ENCODE measurements at places on chromosomes 6 and 20.

DNA sequence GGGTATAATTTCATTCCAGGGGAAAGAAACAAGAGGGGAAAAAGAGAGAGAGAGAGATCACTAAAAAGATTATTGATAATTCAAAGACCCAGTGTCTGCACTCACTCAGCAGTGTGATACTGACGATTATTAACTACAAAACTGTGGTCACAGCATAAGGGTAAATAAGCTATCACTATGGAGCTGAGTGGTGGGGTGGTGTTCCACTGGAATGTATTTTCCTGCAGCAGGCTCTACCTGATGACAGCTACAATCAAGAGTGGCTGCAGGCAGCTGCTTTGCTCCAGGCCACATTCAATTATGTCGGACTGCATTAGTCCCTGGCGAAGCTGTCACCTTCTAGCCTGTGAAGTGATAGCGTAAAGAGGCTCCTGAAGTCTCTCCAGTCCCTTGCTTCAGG, 122.2 kb upstream of the TFAP2D start:
- no peak for DNase-seq

DNA sequence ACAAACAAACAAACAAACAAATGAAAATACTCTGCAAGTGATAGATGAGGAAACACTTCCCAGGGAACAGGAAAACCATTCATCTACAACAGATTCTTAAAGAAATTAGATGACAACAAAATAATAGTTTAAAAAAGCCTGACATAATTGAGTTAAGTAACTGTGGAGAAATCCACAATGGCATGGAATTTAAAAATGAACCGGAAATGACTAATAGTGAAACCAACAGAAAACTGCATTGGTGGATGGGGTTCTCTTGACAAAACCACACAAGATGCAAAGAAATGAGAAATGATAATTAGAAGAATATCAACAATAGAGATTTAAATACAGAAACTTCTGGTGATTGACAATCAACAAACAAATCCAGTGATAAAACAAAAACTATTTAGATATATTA, 785.6 kb downstream of the QKI start:
- DNase-seq = no peak

DNA sequence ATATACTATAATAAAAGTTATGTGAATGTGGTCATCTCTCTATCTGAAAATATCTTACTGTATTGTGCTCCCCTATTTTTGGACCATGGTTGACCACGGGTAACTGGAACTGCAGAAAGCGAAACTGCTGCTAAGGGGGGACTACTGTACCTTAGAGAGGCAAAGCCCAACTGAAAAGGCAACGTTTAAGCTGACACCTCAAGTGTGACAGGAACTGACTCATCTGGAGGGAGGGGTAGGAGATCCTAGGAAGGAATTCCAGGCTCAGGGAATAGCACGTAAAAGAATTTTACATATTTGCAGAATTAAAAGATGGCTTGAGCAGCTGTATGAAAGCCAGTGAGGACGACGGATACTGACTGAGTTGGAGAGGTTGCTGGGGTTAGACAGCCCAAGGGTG, 34.8 kb downstream of the ELOVL2 start:
- no peak for DNase-seq

GRCh38 chr6:84455511-84456029, 228.1 kb upstream of the CEP162 start:
- DNase-seq = no peak

DNA sequence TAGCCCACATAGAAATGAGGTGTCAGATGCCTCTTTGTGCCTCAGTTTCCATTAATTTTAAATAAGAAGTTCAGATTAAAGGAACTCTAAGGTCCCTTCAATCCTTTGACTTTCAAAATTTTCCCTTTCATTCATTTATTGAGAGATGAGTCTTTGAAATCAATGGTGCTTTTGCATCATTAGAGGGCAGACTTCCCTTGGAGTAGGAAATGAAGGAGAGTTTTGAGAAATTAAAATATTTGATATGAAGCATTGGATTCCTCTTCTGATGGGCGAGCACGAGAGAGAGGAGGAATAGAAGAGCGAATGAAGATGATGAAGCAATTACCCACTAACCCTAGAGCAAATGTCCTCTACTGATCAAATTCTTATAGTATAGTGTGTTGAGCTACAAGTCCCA, 105.7 kb downstream of the EDN1 start:
- DNase-seq = no peak

- no peak for DNase-seq
Measured at GRCh38 chr6:8193541-8193940, 91.2 kb upstream of the EEF1E1 start.

DNA sequence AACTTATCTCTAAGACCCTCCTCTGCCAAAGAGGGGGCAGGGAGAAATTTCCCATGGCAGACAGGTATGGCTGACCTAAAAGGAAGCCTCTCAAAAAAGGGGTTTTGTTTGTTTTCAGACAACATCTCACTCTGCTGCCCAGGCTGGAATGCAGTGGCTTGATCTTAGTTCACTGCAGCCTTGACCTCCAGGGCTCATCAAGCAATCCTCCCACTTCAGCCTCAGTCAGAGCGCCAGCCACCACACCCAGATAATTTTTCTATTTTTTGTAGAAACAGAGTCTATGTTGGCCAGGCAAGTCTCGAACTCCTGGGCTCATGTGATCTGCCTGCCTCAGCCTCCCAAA, 3.8 kb downstream of the EZR start:
- DNase-seq = no peak

- no peak for DNase-seq
Measured at GRCh38 chr6:2793534-2794151, 28.4 kb downstream of the WRNIP1 start.

Data from T1000 (cell line).